ENCODE measurements at places on chromosomes 5 and 9.

GRCh38 chr5:66813306-66813705 lies 217.1 kb downstream of the MAST4 start:
- DNase-seq = no peak

DNA sequence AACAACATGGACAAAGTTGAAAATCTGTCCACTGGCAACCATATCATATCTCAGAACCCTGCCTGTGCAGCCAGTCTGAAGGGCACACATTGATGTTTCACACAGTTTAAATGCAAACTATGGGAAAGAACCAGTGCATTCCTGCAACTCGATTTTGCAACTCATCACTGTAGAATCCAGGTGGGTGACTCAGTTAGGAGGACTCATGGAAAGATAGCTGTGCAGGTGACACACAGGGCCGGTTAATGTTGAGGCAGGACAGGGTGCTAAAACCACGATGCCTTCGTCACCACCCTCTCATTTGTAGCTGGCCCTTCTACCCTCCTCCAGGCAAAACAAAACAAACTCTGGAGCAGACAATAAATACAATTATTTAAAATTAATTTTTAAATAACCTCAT lies 62.8 kb downstream of the TLE1 start:
- DNase-seq = no peak

DNA sequence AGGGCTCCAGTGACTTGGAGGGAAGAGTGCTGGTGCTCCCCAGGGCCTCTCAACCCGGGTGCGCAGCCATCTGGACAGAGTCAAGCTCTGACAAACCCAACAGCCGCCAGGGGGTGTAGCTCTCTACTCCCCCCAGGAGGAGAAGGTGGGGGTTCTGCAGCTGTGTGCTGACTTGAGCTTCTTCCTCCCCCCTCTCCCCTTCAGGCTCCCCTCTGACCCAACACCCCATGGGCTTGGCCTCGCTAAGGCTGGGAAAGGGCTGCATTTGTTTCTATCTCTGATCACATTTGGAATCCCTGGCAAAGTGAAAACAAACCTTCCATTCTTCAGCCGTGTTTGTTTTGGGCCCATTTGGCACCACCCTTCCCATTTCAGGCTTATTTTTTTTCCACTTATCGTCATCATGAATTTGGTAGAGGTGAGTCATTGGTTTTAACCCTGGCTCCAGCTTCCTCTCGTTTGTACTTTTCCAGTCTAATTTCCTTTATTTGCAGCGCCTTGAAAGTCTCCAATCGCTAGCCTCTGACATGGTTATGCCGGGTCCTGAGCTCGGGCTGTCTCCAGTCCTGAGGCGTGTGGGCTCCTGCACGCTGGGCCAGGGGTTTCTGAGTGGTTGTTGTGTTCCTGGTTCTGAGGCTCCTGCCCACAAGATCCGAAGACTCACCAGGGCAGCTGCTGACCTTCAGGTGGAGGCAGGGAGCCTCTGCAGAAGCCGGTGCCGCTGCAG lies 36.1 kb downstream of the DAP start:
- no peak for DNase-seq

GRCh38 chr9:12166518-12166917 lies 526.7 kb upstream of the TYRP1 start:
- no peak for DNase-seq

DNA sequence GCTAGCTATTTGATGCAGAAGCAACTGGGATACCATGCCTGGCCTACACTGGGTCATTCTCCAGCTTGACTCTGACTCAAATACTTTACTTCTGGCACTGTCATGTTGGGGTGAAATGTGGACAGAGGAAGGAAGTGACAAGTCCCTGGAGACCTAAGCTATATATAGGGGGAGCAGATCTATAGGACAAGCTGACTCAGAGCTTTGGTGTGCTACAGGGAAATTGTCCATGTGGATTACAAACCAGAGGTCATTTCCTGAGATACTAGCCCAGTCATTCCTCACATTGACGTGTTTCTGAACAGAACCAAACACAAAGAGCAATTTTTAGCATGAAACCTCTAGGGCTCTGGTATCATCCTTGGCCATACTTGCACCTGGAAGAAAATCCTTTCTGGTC lies 531.6 kb upstream of the CLINT1 start:
- DNase-seq = no peak

- peak; percentile 15 for DNase-seq
Measured at GRCh38 chr5:152142840-152143469, 218.3 kb upstream of the GLRA1 start.

GRCh38 chr9:120776788-120777187 lies 16.4 kb downstream of the FBXW2 start:
- DNase-seq = no peak

DNA sequence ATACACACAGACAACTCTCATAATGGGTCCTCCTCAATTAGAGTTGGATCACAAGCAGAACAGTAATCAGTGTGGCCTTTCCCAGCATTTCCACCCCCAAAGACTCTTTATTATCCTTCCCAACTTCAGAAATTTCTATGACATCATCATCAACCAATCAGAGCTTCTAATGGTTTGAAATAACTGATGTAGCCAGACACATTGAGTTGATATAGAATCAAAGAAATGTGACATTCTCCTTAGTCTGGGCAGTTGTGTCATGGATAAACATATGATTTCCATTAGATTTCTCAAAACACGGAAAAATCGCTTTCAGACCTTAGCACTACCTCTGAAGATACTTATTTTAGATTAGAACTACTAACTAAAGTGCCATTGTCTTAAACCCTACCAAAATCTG lies 75.7 kb upstream of the NFIB start:
- DNase-seq = no peak

DNA sequence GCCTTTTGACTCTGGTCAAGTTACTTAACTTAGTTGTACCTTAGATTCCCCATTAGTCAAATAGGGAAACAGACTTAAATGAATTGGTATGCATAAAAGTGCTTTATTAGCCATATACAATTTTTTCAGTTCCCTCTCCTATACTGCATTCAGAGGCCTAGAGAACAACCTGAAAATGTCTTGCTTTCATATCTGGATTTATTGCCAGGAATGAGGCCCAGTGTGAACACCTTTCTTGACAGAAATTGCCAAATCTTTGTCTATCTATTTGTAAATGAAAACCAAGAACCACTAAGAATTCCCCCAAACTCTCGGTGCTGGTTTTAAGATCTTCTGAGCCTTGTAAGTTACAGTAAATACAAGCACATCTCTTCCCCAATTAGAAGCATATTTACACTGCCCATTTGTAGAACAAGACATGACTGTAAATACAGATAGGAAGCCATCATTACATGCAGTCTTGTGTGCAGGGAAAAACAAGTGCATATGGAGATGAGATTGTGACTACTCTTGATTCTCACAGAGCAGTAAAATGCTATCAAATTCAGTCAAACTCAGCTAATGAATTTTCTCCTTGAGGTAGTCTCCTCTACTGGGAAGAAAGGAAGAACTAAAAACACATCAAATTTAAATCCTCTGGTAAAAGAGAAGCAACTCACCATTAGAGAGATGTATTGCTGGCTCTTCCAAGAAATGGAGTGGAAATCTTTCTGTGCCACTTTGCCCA lies 5.2 kb upstream of the FAM13B start:
- DNase-seq = no peak

DNA sequence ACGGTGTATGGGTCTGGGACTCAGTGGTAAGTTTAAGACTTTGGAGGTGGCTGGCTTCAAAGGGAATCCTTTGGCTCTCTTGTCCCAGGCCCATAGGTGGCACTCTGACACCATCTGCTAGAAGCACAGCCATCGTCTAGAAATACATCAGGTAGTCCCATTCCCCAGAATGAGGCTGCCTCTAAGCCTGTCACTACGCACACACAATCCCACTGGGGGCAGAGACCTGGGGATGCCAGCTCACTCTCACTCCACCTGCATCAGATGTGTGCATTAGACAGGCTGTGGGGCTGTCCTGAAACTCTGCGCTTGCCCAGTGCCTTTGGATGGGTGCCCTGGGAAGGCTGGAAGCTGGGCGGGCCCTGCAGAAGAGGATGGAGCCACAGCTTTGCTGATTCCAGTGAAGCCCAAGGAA lies 127.5 kb upstream of the PANK3 start:
- DNase-seq = no peak

- no peak for DNase-seq
Measured at GRCh38 chr5:2373631-2374030, 377.8 kb downstream of the IRX2 start.
